ENCODE measurements at places on chromosomes 6 and 20.

- DNase-seq, result no peak
Measured at GRCh38 chr6:124941259-124941658, 21.0 kb upstream of the RNF217 start.

DNA sequence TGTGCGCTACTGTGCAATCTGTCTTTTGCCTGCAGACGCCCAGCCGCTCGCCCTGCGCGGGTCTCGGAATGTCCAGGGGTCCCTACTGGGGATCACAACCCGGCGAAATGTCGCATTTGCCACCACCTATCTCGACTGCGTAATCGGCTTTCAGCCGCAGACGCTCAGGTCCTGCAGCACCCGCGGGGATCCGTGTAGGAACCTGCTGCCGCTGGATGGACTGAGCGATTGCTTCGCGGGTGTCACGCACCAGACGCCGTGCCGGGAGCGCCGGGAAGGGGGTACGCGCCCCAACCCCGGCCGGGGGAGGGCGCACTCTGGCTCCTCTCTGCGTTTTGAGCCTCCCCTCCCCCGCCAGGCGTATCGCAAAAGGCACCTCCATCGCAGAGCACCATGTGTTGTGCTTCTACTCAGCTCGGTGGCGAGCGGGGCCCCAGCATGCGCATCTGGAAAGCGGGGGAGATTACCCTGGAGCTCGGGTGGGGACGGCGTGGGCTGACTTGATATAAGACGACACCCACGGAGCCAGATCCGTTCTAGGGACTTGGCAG lies 747 bp upstream of the PTPRA start:
- DNase-seq, result peak; percentile 77

DNA sequence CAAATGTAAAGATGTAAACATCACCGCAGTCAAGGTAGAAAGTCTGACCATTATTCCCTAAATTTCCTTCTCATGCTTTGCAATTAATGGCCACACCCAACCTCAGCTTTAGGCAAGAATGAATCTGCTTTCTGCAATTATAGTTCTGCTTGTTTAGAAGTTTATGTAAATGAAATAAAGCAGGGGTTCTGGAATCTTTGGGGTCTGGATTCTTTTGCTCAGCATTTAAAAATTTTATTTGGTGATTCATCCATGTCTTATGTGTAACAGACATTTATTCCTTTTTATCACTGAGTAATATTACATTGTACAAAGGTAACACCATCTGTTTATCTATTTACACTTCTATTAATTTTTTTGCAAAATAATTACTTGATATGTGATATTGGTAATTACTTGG lies 613.6 kb downstream of the UTRN start:
- no peak for DNase-seq

GRCh38 chr20:45337367-45338120 lies 10.7 kb downstream of the SDC4 start:
- DNase-seq, result no peak

GRCh38 chr6:12403201-12403826 lies 113.2 kb downstream of the EDN1 start:
- DNase-seq, result no peak

GRCh38 chr6:111356551-111356950 lies 126.5 kb downstream of the REV3L start:
- no peak for DNase-seq

DNA sequence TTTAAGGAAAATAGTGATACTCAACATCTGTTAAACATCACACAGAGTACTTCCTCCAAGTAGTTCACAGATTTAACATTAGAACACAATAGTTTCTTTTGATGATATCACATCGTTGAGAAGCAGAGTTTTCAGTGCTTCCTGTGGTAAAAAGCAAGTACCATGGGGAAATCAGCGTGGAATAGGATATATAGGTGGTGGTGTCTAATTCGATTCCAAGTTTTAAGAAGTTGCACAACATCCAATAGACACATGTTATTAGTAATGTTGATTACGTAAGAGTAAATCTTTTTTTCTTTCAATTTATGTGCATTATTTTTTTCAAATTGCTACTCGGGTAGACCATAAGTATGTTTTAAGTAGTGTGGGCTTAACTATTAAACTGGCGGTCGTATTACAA lies 360.7 kb downstream of the NKAIN2 start:
- DNase-seq, result no peak

DNA sequence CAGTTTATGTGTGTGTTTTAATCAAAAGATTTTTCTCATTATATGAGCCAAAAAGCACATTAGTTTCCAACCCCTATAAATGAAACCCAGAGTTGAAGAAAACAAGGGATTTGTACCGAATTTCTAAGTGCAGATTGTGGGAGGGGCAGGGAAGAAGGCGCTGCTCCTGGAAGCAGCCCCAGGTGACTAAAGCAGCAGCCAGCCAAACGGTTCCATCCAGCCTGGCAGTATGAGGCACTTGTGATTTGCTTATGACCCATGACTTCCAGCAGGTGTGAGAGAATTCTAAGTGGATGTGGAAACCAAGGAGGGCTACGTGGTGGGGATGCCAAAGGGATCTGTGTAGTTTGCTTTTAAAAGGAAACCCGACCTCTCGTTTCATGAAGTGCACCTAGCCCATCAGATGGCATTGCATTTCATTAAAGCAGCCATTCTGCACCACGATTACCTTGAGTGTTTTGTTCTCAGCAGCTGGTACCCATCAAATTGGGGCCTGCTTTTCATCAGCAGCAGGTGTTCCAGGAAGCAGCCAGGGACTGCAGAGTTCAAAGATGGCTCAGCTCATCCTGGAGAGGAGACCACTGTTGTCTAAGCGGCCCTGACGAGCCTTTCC lies 79.1 kb downstream of the DTD1 start:
- peak; percentile 3 for DNase-seq

GRCh38 chr6:122098201-122098678 lies 301.2 kb upstream of the HSF2 start:
- no peak for DNase-seq

- DNase-seq, result no peak
Measured at GRCh38 chr6:42404484-42404883, 47.2 kb downstream of the TRERF1 start.

DNA sequence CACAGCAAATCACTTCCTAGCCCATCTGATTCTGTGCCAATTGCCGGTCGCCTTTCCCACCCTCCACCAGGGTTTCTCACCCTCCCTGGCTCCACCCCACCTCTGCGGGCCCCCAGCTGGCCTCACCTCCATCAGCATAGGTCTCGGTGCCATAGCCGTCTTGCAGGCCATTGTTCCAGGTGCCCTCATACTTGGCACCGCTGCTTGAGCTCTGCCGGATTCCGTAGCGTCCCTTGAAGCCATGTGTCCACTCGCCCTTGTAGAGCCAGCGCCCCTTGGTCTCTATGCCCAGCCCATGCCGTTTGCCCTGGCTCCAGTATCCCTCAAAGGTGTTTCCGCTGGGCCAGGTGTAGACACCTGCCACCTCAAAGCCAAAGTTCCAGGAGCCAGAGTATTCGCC lies 787 bp downstream of the JPH2 start:
- no peak for DNase-seq

GRCh38 chr6:10382322-10382721 lies 32.6 kb downstream of the TFAP2A start:
- no peak for DNase-seq

DNA sequence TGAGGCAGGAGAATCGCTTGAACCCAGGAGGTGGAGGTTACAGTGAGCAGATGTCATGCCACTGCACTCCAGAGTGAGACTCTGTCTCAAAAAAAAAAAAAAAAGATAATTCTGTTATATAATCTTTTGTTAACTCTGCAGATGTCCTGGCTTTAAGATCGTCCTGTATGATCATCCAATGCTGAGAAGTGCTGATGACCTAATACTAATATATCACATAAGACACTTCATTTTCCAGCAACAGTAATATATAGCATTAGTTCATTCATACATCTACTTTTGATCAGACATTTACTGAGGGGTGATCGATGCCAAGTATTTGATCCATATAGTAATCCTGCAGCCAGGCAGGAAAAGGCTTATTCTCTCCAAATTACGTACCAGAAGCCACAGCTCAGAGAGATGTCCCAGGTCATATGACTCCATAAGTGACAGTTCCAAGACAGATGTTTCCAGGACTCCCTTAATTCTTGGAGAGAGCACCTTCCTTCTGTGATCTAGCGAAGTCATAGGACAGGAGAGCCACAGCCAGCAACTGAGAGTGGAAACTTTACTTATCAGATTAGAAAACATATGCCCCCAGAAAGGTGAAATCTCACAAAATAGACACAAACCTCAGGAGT lies 60.7 kb downstream of the SHLD1 start:
- no peak for DNase-seq

- DNase-seq, result no peak
Measured at GRCh38 chr20:59721386-59721785, 117.0 kb downstream of the PHACTR3 start.

DNA sequence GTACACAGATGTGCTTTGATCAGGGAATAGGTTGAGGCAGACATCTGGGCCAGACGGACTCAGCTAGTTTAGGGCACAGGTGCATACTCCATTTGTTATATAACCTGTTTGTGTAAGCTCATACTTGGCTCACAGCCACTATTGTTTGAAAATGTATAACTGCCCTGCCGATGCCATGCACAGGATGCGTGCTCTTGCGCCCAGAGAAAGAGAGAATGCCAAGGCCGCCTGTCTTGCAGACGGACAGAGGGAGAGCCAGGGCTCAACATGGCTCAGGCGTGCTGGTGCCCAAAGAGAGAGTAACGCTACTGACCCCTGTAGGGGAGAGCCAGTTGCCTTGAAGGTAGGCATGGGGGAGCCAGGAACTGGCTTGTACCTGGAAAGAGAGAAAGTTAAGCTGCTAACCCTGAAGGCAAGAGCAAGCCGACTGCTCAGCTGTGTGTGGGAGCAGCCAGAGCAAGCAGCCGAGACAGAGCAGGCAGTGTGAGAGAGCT lies 57.7 kb downstream of the FAM229B start:
- DNase-seq, result no peak

DNA sequence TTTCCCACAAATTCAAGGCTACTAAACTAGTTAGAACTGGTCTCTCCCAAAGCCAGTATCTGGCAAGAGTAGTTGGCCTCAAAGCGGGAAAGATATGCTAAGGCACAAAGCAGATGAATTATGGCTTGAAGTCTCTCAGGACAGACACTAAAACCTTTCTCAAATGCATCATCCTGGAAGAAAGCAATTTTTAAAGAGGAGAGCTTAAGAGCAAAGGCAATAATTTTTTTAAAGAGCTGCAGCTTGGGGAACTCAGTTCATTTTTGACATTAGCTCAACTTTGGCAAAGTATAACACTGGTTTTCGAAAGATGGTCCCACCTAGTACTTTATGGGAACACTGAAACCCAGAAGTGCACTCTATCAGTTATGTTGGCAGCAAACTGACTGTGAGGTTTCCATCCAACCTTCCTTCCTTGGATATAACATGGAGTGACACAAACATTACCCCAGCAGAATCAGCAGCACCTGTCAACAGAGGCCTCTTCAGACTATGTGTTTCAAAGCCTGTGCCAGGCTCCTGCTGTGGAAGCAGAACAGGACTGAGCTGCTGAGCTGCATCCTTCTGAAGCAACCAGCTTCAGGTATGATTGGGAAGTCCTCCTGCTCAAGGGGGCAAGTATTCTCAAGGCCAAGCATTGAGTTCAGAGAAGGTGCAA lies 852.3 kb upstream of the HS3ST5 start:
- no peak for DNase-seq

Data from midbrain (tissue), 1 donor.